Stimulated activated CD4-positive, alpha-beta T cell treated with anti-CD3 and anti-CD28 coated beads, Interleukin-12 subunit alpha, Interleukin-12 subunit beta, amount 100 ng/mL, for 48 hours (primary cell): ENCODE measurements at places on chromosomes 7 and 10.
A peak's percentile ranks its signal among the peaks of the same experiment; 100 is the strongest.

GRCh38 chr7:27159266-27160144, 3.0 kb upstream of the HOXA7 start:
- no peak for DNase-seq

DNA sequence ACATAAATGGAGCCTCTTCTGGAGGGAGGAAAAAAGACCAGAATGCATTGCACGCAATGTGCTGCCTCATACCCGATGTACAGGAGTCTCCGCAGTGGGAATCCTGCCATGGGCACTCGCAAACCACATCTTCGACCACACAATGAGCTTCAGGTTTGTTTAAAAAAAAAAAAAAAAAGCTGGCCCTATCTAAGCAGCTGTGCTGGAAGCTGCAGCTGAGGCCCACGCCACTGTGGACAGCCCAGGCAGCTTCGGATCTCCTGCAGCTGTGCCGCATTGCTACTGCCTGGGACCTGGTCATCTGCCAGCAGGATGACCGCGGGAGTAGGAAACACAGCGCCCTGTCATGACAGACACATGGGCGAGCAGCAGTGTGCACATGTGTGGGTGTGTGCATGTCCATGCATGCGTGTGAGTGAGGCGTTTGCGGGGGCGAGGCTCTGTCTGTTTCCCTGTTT, 26.0 kb downstream of the EN2 start:
- no peak for DNase-seq

GRCh38 chr10:128046953-128047290, 79.3 kb downstream of the MKI67 start:
- DNase-seq = no peak

- DNase-seq = no peak
These were observed 13.5 kb downstream of the ASL start for GRCh38 chr7:66088861-66089838.

DNA sequence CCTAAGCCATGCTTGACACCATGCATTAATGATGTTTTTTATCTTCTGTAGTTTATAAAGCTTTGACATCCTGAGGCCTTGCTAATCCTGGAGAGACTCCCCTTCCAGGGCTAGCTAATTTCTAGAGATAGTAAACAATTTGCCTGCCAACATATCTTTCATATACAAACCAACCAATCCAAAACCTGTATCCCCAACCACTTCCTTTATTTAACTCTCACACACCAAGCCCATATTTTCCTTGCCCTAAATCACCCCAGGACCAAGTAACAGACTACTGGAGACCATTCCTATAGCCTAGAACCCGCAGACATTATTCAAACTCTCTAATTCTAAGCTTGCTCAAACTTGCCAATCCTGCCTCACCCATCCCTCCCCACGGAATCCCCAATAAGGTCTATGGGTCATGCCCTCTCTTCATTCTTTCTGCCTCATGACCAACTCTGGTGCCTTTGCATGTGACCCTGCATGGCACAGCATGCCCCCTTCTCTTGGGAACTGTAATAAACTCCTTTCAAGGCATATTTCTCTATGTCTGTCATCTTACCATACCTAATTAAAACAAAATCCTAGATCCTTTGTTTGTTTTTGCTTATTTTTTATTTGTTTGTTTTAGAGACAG, 116.6 kb upstream of the CACUL1 start:
- DNase-seq = no peak

- DNase-seq = no peak
These were observed 43.1 kb downstream of the MBL2 start for GRCh38 chr10:52729271-52730104.

- no peak for DNase-seq
These were observed 675.4 kb upstream of the FOXK1 start for GRCh38 chr7:4006687-4007086.

GRCh38 chr10:9311702-9312499, 1257.4 kb downstream of the GATA3 start:
- DNase-seq = no peak

GRCh38 chr10:114694752-114695151, 36.7 kb upstream of the ABLIM1 start:
- DNase-seq = peak; percentile 38

GRCh38 chr10:127142136-127142535, 54.3 kb downstream of the INSYN2A start:
- DNase-seq = no peak

DNA sequence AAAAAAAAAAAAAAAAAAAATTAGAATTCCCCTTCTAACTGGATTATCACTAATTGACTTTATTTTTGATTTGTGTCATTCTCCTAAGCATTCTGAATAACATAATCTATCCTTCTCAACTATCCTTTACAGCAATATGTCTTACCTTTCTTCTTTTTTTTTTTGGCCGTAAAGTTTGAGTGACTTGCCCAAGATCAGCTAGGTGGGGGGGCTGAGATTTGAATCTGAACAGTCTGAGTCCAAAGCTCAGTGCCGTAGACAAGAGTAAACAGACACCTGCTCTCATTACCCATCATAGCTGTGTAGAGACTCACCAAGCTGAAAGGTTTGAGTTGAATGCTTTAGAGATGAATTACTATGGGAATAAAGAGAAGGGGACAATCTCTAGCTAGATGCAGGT, 192.1 kb downstream of the SORCS1 start:
- no peak for DNase-seq

DNA sequence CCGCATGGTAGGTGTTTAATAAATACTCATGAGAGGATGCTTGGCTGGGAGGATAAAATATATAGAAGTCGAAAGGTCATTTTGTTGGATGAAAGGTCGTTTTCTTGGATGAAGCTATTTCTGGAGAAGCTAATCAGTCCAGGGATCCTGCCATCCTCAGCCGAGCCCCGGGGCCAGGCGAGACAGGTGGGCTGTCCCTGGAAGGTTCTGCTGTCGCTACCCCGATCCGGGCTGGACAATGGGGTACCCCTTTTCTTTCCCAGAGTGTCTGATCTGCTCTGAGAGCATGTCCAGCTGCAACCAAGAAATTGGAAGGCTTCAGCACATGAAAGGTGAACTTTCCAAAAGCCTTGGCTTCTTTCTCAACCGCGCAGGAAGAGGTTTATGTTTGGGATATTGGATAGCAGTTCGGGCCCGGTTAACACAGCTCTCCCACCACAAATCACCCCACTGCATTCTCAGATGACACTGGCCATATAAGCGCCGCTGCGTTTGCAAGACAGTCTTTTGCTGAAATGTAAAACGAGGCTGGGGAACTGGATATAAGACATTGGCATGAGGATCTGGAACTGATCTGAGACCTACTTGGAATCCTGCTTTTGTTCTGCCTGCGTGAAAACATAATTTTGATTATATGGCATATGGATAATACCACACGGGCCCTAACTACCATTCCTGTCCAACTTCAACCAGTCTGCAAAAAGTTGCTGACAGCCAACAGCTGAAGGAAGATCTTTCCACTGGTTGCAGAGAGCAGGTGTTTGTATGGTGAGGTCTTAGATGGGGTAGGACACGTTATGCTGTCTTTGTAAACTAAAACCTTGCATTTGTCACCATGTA, 31.2 kb upstream of the MSRB2 start:
- DNase-seq = no peak

DNA sequence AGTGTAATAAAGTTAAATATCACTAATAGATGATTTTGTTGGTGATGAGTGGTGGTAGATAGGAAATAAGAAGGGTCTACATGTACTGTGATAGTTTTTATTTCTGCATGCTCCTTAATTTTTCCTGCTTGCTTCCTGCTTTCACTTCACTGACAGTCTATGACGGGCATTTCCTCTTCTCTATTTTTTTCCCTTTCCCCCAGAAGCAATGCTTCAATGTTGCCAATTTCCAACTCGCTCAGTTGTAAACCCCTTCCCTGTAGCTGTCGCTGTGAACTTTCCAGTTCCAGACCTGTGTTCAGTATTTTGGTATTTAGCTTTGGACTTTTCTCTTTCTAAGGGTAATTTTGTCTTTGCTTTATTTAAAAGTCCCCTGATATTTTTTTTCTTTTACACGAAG, 123.5 kb upstream of the AGR3 start:
- DNase-seq = no peak

DNA sequence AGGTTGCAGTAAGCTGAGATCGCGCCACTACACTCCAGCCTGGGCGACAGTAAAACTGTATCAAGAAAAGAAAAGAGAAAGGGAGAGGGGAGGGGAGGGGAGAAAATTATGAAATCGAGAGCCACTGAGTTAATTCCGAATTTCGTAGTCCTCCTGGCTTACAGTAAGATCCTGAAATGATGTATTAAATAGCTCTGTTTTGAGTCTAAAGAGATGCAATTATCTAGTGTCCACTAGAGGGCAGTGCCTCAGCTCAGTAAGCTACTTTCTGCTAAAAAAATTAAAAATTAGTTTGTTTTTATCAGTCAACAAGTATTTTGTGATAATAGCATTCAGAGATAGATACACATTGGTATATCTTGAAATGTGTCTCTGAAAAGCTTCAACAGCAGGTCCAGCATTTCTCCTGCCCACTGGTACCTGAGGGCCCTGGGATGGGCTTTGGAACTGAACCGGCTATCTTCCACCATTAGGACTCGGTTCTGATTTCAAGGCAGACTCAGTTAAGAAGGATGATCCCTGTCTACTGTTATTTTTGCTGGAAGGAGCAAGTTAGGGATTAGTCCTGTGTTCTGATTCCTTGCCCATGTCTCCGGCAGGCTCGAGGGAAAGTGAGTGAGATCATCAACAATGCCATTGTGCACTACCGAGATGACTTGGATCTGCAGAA, 19.5 kb downstream of the TSPAN33 start:
- DNase-seq = no peak

GRCh38 chr7:146660839-146661238, 544.2 kb downstream of the CNTNAP2 start:
- DNase-seq = no peak

- no peak for DNase-seq
These were observed 105.6 kb upstream of the GPR26 start for GRCh38 chr10:123560301-123561140.

DNA sequence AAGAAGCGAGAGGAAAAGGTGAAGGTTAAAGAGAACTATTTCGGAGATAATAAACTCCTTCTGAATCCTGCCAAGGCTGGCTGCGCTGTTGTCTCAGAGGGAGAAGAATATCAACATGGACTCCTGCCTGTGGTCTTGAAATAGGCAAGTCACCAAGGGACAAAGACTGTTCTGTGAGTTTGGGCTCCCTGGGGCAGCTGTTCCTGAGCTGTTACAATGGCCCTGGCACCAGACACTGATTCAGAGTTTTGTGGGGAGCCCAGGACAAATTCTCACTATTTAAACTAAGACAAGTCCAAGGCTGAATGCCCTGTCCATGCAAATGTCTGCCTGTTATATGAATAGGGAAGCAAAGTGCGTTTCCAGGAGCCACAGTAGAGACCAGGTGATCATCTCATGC, 81.4 kb downstream of the PRPF18 start:
- no peak for DNase-seq

- DNase-seq = no peak
These were observed 23.9 kb upstream of the REEP3 start for GRCh38 chr10:63497321-63497720.

- no peak for DNase-seq
These were observed 295.9 kb upstream of the NFE2L3 start for GRCh38 chr7:25855854-25856782.

DNA sequence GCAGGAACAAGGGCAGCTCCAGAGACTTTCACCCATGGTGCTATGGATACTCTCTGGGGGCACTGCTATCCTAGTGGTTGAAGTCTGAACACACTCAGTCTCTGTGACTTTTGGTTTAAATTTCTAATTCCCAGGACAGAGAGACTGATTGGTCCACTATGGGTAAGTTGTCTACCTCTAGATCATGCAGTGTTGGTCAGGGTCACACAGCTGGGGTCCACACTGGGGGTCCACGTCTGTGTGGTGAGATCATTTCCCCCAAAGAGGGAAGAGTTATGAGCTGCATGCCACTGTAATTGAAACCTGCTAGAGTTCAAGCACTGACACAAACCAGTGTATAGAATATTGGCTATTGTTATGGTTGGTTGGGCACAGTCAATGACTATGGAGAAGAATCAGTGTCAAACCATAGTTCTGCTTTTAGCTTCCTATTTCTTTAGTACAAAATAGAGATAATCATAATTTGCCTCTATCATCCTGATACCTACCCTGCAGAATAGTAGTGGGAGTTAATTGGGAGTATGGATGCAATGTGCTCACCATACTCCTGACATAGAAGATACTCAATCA, 101.6 kb downstream of the PRTFDC1 start:
- no peak for DNase-seq

GRCh38 chr7:127530148-127530547, 55.2 kb downstream of the GCC1 start:
- DNase-seq = no peak

DNA sequence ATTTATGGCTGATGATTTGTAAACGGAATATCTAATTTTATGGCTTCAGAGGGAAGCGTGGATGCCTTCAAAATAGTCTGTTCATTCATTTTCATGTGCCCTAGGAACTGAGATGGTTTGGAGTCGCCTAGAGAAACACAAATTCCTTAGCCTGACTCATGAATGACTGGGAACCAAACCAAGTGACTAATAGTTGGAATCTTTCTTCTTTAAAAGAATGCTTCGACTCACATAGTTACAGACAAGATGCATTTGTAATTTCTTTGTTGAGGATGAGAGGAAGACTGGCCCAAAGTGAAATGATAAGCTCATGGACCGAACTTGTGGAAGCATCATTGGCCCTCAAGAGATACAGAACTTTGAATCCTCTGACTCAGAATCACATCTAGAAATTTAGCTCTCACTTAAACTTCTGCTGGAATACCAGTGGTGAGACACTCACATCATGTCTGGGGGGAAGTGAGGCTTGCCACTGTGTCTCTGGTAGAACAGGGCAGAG, 1107.2 kb downstream of the NRG3 start:
- no peak for DNase-seq

GRCh38 chr7:5714657-5715337, 66.7 kb downstream of the RNF216 start:
- DNase-seq = no peak

- DNase-seq = no peak
These were observed 92.6 kb downstream of the PTPRE start for GRCh38 chr10:127999297-128000129.

- no peak for DNase-seq
These were observed 619.0 kb downstream of the ANKRD7 start for GRCh38 chr7:118843456-118843855.

- DNase-seq = no peak
These were observed 111.3 kb downstream of the ST8SIA6 start for GRCh38 chr10:17343118-17343517.

DNA sequence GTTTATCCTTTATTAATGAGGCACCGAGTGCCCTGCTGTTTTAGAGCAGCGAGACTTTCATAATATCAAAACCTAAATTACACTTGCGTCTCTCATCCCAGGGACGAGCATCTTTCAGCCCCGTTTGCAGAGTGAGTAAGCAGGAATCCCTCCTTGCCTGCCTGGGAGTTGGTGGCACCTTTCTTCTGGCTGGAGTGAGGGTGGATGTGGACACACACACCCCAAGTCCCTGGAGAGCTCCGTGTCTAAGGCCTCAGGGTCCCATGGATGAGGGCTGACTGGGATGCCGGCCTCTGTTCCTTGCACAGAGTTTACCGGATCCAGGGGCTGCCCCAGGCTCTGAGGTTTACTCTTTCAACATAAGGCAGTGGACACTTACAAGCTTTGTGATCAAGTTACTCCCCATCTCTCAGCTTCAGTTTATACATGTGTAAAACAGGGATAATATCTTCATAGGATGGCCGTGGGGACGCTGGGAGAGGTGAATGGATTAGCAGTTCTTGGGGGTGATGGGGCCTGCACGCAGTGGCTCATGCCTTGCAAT, 24.5 kb downstream of the POLL start:
- no peak for DNase-seq

GRCh38 chr10:53904506-53905241, 896.4 kb downstream of the PCDH15 start:
- no peak for DNase-seq

GRCh38 chr7:131733604-131734003, 177.2 kb upstream of the PODXL start:
- DNase-seq = no peak

- DNase-seq = no peak
These were observed 527.6 kb upstream of the SORCS1 start for GRCh38 chr10:107692072-107692471.
